ENCODE measurements at places on chromosomes 12 and 14.

DNA sequence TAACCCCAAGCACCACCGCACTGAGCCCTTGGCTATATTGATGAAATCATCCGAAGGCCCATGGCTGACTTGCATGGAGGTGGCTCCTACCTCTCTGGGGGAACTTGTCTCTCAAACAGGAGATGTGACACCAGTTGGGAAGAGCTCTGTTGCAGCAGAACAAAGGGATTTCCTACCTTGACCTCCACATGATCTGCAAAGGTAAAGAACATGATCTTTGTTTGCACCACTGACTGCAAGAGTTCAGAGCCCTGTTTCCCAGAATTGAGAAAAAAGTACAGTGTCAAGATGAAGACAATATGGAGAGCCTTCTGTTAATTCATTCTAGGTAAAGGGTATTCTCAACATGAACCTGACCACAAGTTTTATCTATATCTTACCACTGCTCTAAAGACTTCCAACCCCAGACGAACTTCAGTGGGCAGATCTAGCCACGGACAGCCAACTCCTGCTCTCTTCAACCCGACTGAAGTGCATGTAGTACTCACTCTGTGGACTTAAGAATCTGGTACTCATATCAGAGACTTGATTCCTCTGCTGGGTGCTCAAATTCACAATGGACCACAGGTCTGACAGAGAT, 32.1 kb downstream of the ZFYVE26 start:
- DNase-seq = no peak

GRCh38 chr14:96497087-96497486, 5.1 kb upstream of the PAPOLA start:
- no peak for DNase-seq

DNA sequence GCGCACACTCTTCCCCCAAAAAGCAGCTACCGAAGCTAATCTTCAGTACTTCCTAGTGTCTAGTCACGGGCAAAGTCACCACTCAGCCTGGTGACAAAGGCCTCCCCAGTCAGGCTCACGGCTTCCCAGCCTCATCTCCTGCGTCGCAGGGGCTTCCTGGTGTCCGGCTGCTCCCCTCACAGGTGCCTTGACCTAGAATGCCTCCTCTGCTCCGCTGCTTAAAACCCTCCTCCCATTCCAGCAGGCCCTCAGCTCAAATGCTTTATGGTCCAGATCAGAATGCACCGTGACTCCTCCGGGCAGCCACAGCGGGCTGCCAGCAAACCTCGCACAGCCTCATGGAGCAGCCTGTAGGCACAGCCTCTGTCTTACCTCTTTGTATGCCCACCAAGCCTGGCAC, 53.1 kb downstream of the PRIMA1 start:
- no peak for DNase-seq

DNA sequence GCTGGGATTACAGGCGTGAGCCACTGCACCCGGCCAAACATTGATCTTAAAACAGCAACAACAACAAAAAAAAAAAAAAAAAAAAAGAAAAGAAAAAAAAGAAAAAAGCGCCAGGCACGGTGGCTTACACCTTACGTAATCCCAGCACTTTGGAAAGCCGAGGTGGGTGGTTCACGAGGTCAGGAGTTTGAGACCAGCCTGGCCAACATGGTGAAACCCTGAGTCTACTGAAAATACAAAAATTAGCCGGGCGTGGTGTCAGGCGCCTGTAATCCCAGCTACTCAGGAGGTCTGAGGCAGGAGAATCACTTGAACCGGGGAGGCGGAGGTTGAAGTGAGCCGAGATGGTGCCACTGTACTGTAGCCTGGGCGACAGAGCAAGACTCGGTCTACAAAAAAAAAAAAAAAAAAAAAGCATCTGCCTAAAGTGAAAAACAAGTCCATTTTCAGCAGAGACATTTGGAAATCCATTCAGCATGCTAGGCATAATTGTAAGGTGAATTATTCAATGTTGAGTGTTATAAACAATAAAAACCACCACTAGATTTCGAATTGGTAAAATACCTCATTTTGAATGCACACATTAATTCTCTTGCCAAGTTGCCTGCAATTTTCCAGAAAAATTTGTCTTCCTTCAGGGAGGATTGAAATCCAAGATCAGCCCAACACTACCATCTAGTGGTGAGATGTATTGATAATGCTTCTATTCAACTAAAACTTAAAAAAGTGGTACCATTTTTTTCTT, 8.0 kb upstream of the CERS5 start:
- DNase-seq = no peak

DNA sequence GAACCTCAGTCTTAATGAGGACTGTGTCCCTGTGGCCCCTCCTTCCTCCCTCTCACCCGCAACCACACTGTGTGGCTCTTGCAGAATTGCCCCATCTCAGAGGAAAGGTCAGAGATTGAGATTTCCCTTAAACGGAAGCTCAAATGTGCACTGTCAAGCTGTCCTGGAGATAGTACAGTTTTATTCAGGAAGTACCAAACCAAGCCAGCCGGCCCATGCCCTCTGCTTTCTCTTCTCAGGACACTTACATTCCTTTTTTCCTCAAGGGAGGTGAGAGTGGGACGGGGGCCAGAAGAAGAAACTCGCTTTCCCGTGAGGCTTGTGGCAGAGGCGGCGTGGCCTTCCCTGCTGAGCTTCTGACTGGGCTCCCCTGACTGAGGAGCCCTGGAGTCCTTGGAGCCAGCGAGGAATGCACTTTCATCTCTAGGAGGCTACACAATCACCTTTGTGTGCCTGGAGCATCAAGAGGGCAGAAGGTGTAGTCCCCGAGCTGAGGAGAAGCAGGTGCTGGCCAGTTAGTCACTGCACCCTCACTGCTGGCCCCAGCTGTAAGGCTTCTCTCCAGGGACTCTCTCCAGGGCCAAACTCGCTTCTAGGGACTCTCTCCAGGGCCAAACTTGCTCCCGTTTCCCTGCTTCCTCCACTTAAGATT, 24.1 kb upstream of the ATP2A2 start:
- no peak for DNase-seq

DNA sequence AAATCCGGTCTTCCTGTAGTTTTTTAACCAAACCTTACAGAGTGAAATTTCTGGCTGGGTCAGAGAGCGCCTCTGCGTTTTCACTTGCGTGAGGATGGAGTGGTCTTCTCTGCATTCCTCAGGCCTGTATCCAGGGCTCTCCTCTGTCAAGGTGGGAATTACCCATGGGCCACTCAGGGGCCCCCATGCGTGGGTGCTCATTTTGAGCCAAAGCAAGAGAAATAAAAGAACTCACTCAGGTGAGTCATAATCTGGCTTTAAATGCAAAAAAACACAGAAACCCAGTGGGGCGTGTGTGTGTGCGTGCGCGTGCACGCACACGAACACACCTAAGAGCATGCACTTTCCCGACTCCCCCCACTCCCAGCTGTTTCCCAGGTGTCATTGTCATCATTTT, 104.0 kb upstream of the PWP1 start:
- no peak for DNase-seq

- DNase-seq = no peak
These were observed 10.5 kb upstream of the RBM25 start for GRCh38 chr14:73047808-73048207.

DNA sequence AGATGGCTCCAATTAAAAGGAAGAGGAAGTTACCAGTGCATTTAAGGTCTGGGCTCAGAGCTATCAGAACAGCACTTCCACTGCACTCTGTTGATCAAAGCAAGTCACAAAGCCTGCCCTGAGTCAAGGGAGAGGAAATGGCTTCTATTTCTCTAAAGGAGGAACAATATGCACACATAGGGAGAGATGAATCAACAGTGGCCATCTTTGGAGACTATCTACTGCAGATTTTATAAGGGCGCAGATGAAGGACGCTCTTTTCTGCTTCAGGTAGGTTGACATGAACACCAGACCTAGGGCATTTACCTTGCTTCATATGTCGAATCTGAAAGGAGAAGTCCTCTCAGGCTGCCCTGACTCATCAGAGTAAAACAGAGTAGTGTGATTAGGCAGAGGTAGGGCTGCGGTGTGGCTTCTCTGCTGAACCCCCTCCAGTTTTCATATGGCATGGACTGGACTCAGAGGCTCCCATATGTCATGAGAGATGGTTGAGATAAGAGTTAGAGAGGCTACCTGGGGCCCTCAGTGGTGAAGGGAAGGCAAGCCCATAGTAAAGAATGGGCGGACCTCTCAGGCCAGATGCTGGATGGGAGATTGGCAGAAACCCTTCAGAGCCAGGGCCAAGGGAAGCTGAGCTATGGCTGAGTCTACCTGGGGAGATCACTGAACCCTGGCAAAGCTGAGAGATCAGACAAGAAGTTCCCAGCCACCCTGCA, 84.4 kb downstream of the ARF6 start:
- no peak for DNase-seq

GRCh38 chr14:44589180-44589579, 82.1 kb upstream of the FSCB start:
- DNase-seq = no peak

DNA sequence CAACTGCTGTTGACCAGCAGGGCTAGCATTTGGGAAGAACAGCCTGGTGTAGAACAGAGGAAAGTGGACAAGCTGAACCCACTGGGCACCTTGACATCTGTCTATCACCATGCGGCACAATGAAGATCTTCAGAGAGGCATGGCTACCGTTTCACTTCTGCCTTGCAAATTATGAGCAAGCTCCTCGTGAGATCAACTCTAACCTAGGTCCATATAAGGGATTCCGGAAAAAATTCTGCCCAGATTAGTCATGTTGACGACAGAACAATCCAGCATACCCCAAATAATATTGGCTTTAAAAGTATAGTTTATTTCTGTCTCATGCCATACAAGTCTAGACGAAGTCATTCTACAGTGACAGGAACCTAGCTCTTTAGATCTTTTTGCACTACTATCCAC, 91.6 kb upstream of the ATF7IP start:
- no peak for DNase-seq

GRCh38 chr14:75871181-75871880, 110.5 kb downstream of the TGFB3 start:
- DNase-seq = no peak

- no peak for DNase-seq
These were observed 11.8 kb downstream of the ALG10B start for GRCh38 chr12:38328306-38328895.

GRCh38 chr12:55938826-55939501, 8.0 kb downstream of the DGKA start:
- no peak for DNase-seq

DNA sequence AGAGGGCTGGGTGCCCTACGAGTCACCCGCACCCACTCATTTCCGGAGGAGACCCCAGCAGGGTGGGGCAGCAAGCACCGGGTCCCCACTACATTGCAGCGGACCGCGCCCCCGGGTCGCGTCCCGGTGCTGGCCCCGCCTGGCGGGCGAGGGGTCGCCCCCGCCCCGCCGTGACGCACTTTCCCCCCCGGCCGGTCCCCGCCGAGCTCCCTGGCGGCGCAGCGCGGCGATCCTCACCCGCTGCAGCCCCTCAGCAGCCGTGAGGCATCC, 106.1 kb downstream of the PRICKLE1 start:
- DNase-seq = no peak

GRCh38 chr12:124744659-124745464, 118.8 kb downstream of the SCARB1 start:
- DNase-seq = no peak

- no peak for DNase-seq
These were observed 31.4 kb downstream of the PRPF40B start for GRCh38 chr12:49654715-49655114.

DNA sequence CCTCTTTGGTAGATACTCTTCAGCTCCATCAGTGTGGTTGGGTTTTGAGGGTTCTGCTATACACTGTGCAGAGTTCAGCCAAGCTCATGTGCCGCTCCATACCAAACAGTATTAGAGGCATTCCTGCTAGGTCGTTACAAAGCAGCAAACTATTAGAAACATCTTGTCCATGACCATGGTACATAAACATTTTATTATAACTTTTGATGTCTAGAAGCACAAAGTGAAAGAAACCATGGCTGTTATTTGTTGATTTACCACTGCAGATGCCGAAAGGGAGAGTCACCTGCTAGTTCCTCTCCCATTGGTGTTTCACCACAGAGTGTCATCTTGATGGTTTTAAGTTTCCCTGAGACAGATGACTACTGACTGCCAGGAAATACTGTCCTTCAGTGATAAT, 242.0 kb downstream of the ADAMTS20 start:
- no peak for DNase-seq

DNA sequence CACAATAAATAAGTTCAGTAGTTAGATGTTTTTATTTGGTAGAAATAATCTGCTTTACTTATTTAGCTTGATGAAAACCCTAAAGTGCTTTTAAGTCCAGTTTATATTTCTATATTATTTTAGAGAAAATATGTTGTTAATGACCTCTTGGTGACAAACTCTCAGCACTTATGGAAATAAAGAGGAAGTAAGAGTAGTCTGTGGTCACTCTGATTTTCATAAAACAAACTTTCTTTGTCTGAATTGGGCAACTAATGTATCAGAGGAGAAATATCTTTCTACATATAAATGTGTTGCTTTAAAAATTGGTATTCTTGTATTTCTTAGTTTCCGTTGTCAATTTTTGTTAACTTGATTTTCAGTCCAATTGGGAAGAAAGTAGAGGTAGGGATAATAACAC, 878.9 kb upstream of the SEL1L start:
- no peak for DNase-seq

DNA sequence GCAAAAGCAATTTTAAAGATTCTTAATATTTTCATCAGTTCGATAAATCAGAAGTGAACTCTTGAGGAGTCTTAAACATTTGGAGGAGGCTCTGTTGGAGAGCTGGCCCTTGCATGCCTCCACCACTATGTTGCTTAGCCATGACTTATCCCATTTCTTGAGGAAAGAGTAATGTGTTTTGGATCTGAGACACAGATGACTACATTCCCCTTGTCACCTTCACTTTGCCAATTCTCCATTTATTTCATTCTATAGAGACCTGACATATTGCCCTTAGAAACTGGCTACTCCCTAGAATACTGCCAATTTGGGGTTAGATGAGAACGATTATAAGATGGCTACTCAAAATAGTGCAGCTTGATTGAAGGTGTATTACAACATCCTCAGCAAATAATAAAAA, 157.4 kb upstream of the TMEM260 start:
- no peak for DNase-seq

DNA sequence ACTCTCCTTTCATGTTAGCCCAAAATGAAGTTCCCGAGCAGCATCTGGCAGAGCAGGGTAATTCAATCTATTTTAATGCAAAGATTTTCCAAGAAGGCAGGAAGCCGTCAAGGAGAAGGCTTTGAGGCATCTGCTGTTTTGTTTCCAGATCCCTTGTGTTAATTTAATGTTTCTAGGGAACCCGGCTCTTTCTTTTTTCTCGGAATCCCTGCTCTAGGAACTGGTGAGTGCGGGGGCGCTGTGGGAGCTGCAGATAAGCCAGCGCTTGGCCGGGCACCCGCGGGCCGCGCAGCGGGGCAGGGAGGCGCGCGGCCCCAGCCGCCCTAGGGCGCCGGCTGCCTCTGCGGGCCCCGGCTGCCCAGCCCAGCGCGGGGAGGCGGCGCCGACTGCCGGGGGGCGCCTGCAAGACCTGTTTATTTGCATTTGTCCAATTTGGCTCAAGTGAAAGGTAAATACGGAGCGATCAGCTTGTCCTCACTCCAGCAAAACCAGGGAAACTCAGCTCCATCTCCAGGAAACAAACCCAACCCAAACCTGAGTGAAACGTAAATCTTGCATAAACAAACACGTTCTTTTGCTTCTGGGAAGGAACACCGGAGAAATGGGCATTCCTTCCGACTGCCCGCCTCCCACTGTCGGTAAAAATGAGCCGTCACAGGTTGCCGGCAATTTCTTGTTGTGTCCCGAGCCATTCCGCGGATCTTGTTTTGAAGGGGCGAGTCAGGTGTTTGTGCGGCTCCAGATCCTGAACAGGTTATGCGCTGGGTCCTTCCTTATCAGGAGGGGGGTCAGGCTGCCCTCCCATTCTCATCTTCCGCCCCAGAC, 65.1 kb downstream of the CRADD start:
- DNase-seq = no peak

- DNase-seq = no peak
These were observed 8.3 kb downstream of the CPNE6 start for GRCh38 chr14:24079491-24080141.

- no peak for DNase-seq
These were observed 31.8 kb upstream of the G2E3 start for GRCh38 chr14:30527196-30527595.
